Activated T-helper 1 cell treated with anti-CD3 and anti-CD28 coated beads, Interleukin-2, amount 50 U/mL, for 16 hours (primary cell): ENCODE measurements at places on chromosomes 7 and 10.

DNA sequence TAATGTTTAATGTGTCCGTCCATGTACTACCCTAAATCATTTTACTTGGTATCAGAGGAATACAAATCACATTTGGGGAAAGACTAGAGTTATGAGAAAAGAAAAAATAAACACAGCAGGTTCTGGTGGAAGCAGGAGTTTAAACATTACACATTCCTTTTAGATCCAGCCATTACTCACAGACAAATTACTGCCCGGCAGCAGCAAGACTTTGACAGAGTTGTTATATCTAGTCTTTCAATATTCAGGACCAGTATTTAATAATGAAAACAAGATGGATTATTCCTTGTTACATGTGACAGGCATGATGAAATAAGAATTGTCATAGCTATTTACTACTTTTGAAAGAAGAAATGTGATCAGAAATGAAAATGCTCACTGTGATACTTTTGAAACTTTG is 131.8 kb upstream of the GNAI1 start:
- no peak for DNase-seq

DNA sequence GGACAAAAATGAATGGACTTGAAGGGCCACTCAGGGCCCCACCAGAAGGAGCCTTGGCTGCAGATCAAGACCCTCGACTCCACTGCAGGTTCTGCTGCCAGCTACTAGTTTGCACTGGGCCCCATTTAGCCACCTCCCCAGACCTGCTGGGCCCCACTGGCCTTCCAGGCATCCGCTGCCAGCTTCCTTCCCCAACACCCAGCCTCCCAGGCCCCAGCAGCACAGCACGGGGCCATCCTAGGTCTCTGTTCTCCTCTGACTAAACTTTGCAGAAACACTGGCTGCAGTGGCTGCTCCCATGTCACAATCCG is 277.4 kb upstream of the KLF14 start:
- no peak for DNase-seq

DNA sequence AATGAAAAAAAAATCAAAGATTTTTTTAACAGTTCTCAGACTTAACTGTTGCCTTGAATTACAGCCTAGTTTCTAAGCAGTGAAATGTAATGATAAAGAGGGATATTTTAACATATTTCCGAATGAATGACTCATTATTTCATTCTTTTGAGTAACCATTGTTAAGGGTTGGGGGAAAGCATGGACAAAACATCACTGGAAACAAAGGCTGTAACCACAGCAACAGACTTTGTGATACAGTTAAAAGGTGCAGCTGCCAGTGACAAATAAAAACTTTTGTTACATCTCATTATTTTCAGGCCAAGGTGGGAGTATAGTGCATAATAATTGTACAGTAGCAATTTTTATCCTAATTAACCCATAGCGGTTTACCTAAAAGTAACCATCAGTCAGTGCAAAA is 172.6 kb downstream of the LRRTM3 start:
- DNase-seq = no peak

DNA sequence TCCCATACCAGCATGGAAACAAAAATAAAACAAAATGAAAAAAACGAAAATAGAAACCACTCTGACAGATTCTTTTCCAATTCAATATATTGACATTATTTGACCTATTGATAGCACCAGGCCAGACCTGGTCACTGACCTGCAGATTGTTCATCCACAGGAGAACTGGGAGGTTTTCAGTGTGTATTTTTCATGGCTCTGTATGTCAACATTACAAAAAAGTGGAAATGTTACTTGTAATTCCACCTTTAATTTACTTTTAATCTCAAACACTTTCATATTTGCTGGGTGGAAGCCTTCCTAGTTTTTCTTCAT is 2.9 kb downstream of the HKDC1 start:
- DNase-seq = no peak
